HT-29 (cell line): ENCODE measurements at places on chromosomes 2 and 18. TPM values are rescaled to one million over a fixed set of nuclear protein-coding genes. Genes with fewer than 3 reads are reported as not detected.

Gene MPP4
- not detected in 2 replicates for total RNA-seq

Gene FAM228A
- total RNA-seq, result not detected in 2 replicates

Gene DHRS9
- total RNA-seq, result 0.33 and 0.57 TPM in 2 replicates

Gene BIN1
- 119 and 126 TPM in 2 replicates for total RNA-seq

Gene FECH
- total RNA-seq, result 16.9 and 37.2 TPM in 2 replicates

Gene PTH2R
- total RNA-seq, result not detected in 2 replicates

Gene ITPRIPL1
- total RNA-seq, result not detected in 2 replicates

Gene NMUR1
- not detected in 2 replicates for total RNA-seq

GRCh38 chr2:162403884-162404283 is 60.0 kb downstream of the GCA start:
- DNase-seq, result peak; percentile 12

DNA sequence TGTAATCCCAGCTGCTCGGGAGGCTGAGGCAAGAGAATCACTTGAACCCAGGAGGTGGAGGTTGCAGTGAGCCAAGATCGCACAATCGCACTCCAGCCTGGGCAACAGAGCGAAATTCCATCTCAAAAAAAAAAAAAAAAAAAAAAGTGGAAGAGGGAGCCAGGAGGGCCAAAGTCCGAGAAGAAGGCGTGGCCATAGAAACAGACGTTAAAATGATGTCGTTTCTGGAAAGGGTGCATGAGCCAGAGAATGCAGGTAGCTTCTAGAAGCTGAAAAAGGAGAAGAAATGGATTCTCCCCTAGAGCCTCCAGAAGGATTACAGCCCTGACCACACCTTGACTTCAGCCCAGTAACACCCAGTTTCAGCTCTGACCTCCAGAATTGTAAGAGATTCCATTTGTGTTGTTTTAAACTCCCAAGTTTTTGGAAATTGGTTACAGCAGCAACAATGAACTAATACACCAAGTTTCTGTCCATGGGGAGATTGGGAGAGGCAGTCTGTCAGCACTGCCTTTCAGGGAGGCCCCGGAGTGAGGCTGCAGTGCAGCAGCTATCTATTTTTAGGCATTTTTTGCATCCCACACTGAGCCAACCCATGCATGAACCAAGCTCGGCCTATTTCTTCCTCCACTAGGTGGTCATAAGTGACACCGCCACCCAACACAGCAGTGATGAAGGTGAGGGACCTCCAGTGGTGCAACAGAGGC is 14.2 kb upstream of the TRAF3IP1 start:
- no peak for DNase-seq

DNA sequence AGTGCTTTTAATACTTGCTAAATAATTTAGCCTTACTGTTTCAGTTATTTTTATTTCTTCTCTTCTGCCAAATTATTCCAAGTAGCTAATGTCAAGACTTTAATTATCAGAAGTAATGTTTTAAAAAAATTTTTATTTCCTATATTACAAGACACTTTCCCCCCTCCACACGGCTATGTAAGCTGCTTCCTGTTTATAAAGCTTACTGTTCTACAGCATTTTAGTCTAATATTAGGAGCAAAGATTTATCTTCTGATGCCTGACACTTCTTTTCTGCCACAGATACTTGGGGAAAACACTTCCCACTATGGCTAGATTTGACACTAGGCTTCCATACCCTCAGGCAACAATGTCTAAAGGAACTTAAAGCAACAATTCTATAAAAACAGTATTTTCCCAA is 62.3 kb downstream of the ROCK1 start:
- no peak for DNase-seq

DNA sequence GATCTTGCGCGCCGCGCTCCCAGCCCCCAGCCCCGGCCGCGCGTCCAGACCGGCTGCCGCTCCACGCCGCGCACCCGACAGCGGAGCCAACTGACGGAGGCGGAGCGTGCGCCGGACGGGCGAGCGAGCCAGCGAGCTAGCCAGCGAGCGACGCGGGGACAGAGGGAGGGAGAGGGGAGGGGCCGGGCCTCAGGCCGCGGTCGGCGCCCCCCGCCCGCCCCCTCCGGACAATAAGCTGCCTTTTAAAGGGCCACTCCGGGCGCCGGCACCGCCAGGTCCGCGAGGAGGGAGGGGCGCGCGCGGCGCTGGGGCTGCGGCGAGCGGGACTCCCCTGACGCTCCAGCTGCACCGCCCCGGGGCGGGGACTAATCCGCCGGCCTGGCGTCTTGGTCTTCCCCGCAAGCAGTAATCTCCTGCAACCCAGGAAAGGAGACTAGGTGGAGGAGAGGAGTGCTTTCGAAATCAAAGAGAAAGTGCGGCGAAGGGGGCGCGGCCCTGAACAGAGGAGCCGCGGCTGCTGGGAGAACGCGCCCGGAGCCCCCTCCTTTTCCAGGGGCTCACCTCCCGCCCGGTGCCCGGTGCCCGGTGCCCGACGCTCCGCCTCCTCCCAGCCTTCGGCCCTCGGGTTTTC is at the start of gene BIN1:
BIN1 (minus strand) TSS at position 164 of the 631 bp plus-strand sequence. CDS start 211 bp downstream, outside the sequence.
- DNase-seq, result peak; percentile 92

GRCh38 chr2:235149240-235149659 is 197.4 kb downstream of the SH3BP4 start:
- no peak for DNase-seq

DNA sequence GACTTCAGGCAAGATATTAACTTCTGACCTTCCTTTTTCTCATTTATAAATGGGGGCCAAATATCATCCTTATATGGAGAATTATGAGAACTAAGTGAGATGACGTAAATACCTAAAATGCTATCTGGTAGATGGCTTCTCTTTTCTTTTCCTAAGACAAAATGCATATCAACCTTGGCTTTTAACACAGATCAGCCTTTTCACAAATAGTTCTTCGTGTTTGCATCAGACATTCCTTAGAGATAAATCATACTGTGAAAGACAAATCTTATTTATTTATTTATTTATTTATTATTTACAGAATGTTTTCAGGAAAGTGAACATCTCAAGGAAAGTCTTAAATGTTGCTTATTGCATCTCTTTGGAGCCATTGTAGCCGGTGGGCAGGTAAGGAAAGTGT is 62.8 kb downstream of the NBEAL1 start:
- DNase-seq, result no peak

DNA sequence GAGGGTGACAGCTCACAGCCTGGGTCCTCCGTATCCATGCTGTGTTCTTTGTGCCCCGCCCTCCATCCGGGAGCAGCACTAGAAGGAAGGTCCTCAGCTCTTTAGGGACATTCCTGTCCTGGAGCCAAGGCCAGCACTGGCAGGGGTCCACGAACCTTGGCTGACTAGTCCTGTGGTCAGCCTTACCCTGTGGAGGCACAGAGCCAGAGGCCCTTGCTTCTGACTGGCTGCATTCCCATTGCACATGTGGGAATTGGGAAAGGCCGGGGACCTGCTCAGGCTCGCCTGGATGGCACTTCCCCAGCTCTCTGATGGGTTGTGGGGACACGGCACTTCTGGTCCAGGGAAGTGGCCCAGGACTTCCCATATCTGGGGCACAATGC is 24.9 kb upstream of the RHOB start:
- DNase-seq, result no peak

DNA sequence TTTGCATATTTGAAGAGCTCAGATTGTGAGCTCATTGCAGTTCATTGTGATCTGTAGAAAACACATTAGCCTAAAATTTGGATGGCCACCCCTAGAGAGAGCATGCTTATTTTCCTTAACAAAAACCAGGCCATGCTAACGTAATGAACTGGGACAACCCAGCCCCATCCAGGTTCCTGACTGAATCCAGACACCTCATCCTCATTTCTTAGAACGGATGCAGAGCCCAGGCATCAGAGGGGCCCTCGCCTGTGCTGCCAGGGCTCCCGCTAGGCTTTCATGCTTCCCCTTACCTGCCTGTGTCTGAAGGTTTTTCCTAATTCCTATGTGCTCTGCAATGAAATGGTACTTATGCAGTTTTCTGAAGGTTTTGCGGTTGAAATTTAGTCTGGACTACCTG is 171.1 kb downstream of the CCDC102B start:
- DNase-seq, result no peak

- no peak for DNase-seq
These were observed 638.6 kb downstream of the ERBB4 start for GRCh38 chr2:211900000-211900399.

GRCh38 chr2:211816754-211817153 is 721.8 kb downstream of the ERBB4 start:
- no peak for DNase-seq

DNA sequence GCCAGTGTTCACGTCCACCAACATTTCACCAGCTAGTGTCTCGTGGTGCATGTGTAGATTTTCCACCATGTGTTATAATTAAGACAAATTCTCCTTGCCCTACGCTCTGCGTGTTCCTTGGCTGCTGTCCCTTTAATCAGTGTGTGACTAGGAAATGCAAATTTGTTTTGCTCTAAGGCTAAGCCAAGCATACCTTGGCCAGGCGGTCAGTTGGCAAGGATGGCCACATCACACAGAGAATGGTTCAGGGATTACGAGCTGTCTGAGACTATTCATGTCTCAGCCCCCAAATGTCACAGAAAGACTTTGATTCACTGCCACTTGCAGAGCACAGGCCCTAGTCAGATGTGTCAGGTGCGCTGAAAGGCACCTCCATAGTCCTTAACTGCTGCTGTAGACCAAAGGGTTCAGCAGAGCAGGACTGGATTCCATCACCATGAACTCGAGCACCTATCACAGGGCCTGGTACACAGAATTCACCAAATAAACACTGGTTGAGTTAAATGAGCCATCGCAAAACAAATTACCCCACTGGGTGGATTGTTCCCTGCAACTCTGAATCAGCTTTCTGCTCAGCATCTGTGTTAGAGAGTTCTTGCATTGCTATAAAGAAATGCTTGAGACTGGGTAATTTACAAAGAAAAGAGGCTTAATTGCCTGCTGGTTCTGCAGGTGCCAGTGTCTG is 128.4 kb downstream of the CABLES1 start:
- no peak for DNase-seq

DNA sequence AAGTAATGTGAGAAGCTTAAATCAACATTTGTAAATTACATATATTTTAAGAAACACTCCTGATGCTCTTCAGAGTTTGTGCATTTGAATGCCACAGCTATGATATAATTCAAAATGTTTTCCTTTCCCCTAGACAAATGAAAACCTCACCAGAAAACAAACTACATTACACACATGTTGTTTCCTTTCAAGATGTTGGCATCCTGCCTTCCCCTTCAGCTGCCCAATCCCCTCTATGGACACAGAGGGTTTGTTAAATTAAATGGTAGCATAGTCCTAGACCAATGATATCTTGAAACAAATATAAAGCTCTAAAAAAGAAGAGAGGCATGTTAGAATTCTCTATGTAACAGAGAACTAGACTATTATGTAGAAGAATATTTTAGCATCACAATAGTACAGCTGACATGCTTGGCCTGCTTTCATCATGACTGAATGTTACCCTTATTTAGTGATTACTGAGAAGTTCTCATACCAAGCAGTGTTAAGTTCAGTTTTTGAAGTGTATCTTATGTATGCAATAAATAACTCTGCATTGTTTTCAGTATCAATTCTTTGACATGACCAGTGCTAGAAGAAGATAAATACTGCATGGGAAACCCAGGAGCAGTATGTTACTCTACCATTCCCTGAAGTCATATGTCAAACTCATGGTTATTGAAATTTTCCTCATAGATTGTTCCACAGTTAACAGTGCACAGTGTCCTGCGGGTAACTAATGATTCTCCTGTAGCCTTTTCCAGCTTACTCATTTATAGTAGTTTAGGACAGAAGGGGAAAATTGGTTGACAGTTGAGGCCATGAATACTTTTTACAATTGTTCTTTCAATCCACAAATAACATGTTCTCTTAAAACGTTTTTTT is 316.3 kb upstream of the KCNJ3 start:
- no peak for DNase-seq

DNA sequence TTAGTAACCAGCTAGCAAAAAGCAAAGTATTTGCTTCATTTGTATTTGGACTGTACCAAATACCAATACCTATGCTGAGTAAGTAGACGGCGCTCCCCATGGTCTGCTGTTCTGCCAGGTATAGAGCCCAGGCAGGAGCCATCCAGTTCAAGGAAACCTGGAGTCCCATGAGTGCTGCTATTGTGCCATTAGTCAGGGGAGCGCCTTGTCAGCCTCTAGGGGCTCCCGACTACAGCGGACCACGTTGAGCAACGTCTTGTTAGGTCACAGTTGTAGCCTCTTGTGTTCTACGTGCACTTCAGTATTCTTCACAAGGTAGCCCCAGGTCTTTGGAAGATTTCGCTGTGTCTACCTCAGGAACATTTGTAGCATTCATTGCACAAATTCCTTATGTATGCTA is 21.6 kb upstream of the SLC9A2 start:
- no peak for DNase-seq

- no peak for DNase-seq
These were observed 46.3 kb downstream of the TANK start for GRCh38 chr2:161206471-161207032.

DNA sequence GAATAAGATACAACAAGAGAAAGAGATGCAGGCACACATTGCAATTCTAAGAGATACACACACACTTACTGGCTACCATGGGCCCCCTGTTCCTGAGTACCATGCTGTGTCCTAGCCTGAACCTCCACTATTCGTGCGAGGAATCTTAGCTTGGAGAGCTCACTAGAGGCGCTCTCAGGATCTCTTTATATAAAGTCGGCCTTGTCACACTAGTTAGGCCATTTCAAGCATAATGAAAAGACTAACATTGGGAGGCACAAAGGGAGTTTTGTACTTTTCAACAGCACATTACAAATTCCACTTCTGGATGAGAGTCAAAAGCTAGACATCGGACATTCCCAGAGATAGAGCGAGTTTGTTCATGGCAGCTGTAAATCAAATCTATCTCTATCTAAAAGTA is 365.2 kb downstream of the DSEL start:
- no peak for DNase-seq

GRCh38 chr2:171566753-171567152 is 44.5 kb downstream of the CYBRD1 start:
- DNase-seq, result no peak

DNA sequence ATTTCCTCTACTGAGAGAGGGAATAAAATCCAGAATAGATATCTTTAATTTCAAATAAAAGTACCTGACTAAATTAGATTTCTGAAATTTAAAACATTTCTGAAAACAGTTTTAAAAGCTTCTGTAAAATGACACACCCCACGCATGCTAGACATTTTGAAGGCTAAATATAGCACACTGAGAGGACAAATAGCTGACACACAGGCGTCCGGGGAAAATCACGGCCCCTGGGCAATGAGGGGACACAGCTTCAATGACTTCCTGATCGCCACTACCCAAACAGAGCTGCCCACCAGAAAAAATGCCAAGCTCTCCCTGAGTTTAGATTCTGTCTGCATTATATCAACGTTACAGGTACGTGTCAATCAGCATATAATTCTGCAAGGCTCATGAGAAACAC is 10.9 kb downstream of the TBC1D8 start:
- DNase-seq, result no peak
